ENCODE measurements at places on chromosomes 6 and 20. TPM values are rescaled to one million over a fixed set of nuclear protein-coding genes. Genes with fewer than 3 reads are reported as not detected.

TP53TG5 gene
- total RNA-seq = not detected

SOBP gene
- total RNA-seq = 0.21 TPM

MACROD2 gene
- total RNA-seq = 2.3 TPM

SLC17A1 gene
- total RNA-seq = not detected

AGPAT4 gene
- 7.3 TPM for total RNA-seq

RALY gene
- total RNA-seq = 120 TPM

RUNX2 gene
- 8.1 TPM for total RNA-seq

ANGPT4 gene
- total RNA-seq = not detected
